Neural crest cell (in vitro differentiated cells): ENCODE measurements at places on chromosomes 4 and X. TPM values are rescaled to one million over a fixed set of nuclear protein-coding genes. Genes with fewer than 3 reads are reported as not detected.

Gene SLIT2
- total RNA-seq, result 21.8 and 22.1 TPM in 2 replicates

Gene SSX2B
- total RNA-seq, result not detected in 2 replicates

Gene XKRX
- 0.41 and 0.51 TPM in 2 replicates for total RNA-seq

Gene CCDC110
- total RNA-seq, result 0.14 and 0.16 TPM in 2 replicates

Gene BTK
- total RNA-seq, result 0.64 TPM in 1 of 2 replicates, not detected in the other

Gene RIPPLY1
- total RNA-seq, result not detected in 2 replicates

Gene NPY2R
- not detected in 2 replicates for total RNA-seq
